ENCODE measurements at places on chromosomes 7 and 10. TPM values are rescaled to one million over a fixed set of nuclear protein-coding genes. Genes with fewer than 3 reads are reported as not detected.

SUN3 gene
- not detected for total RNA-seq

MBL2 gene
- total RNA-seq, result not detected

IGFBP3 gene
- total RNA-seq, result 3.9 TPM

ABLIM1 gene
- total RNA-seq, result 288 TPM

HPSE2 gene
- 0.18 TPM for total RNA-seq

CDCA7L gene
- 11.8 TPM for total RNA-seq

EGR2 gene
- 1.7 TPM for total RNA-seq

PODXL gene
- 0.68 TPM for total RNA-seq

NPC1L1 gene
- total RNA-seq, result 0.10 TPM

CALCR gene
- not detected for total RNA-seq

EIF3B gene
- 165 TPM for total RNA-seq

AKR1C8 gene
- total RNA-seq, result 2.0 TPM

GATA3 gene
- total RNA-seq, result 47.2 TPM

SPAM1 gene
- total RNA-seq, result not detected

TMUB1 gene
- total RNA-seq, result 56.5 TPM

HKDC1 gene
- 6.5 TPM for total RNA-seq
